Karpas-422 (cell line): ENCODE measurements at places on chromosomes 13 and 19. TPM values are rescaled to one million over a fixed set of nuclear protein-coding genes. Genes with fewer than 3 reads are reported as not detected.

ZNF709 gene
- total RNA-seq: 5.7 and 10.1 TPM in 2 replicates

DNA sequence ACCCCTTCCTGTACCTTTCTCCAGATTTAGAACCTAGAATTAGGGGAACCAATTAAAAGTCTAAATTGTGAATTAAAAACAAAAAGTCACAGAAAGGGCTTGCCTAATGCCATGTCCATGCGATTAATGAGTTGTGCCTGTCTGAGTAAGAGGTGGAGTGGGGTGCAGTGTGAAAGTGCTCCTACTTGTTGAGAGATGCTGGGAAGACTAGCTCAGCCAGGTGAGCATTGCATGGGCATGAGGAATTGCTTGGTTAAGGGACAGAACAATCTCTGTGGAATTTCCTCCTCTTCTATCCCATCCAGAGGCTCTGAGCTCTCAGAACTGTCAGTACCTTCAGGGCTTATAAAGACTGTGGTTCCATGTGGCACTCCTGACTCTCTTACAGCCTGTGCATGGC is 159.0 kb upstream of the UBL3 start:
- H3K27ac ChIP-seq: no peak overlapping the region
- no peak overlapping the region for H3K4me3 ChIP-seq
- H3K36me3 ChIP-seq: no peaks in the 10 kb centered on the region
- no peaks in the 10 kb centered on the region for H3K4me1 ChIP-seq

DNA sequence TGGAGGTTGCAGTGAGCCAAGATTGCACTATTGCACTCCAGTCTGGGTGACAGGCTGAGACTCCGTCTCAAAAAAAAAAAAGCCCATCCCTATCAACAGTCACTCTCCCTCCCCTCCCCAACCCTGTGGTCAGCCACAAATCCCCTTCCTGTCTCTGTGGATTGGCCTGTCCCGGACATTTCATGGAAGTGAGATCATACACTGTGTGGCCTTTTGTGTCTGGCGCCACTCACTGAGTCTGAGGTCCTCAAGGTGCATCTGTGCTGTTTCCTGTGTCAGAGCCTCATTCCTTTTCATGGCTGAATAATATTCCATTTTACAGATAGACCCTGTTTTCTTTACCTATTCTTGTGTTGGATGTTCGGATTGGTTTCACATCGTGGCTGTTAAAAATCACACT is 149.5 kb downstream of the PTPRS start:
- H3K36me3 ChIP-seq: no peaks in the 10 kb centered on the region
- H3K27me3 ChIP-seq: no peaks in the 10 kb centered on the region
- DNase-seq: no peak

GRCh38 chr19:9032136-9032631 is 22.0 kb upstream of the MUC16 start:
- H3K27me3 ChIP-seq: no peaks in the 10 kb centered on the region
- H3K4me3 ChIP-seq: no peak overlapping the region
- no peaks in the 10 kb centered on the region for H3K36me3 ChIP-seq
- no peaks in the 10 kb centered on the region for H3K4me1 ChIP-seq
- DNase-seq: no peak
- no peak overlapping the region for H3K27ac ChIP-seq

CHAMP1 gene
- 22.5 and 35.2 TPM in 2 replicates for total RNA-seq

IGFL2 gene
- not detected in 2 replicates for total RNA-seq

C3 gene
- total RNA-seq: not detected in 2 replicates

CDADC1 gene
- 4.7 and 19.3 TPM in 2 replicates for total RNA-seq

GRCh38 chr13:77740931-77741596 is 43.6 kb downstream of the SLAIN1 start:
- H3K4me3 ChIP-seq: no peak overlapping the region
- H3K4me1 ChIP-seq: no peaks in the 10 kb centered on the region
- no peaks in the 10 kb centered on the region for H3K36me3 ChIP-seq
- H3K27ac ChIP-seq: no peak overlapping the region
- no peak for DNase-seq

- no peaks in the 10 kb centered on the region for H3K4me1 ChIP-seq
- DNase-seq: no peak
- H3K4me3 ChIP-seq: no peak overlapping the region
- H3K27me3 ChIP-seq: no peaks in the 10 kb centered on the region
These were observed 75.0 kb downstream of the DHRS12 start for GRCh38 chr13:51728972-51729371.

DNA sequence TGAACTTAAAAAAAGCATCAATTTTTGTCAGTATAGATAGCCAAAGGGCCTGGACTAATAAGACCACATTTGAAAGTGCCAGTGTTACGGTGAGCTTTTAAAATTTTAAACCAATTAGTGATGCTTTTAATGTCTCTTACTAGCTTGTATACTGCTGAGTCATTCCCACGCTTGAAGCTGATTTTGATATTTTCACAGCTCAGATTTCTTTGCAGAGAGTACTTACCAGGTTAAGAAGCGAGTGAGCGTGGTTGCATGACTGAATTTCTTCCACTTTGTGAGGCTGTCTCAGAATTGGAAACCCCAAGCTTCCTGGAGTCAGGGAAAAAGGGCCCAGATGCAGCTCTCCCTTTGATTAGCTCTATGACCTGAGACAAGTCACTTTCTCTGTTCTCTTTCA is 74.5 kb upstream of the NBEA start:
- no peak for DNase-seq
- H3K4me1 ChIP-seq: no peaks in the 10 kb centered on the region
- no peaks in the 10 kb centered on the region for H3K27me3 ChIP-seq
- no peak overlapping the region for H3K27ac ChIP-seq
- H3K4me3 ChIP-seq: no peak overlapping the region

DNA sequence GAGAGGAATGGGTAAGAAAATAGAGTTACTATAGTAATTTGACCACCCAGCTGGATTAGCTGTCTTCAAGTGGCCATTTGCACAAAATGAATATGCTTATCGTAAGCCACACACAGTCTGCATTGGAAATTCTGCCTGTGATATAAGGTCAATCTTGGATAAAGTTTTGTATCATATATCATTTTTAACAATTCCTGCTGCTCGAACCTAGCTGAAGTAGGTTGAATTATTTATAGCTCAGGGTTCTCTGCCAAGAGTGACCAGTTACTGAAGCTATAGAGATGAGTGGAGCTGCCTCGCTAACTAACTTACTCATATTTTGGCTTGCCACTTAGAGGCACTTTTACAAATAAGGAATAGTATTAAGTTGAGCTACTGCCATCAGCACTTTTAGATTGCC is 220.9 kb downstream of the RGCC start:
- H3K27ac ChIP-seq: no peak overlapping the region
- DNase-seq: no peak
- no peaks in the 10 kb centered on the region for H3K27me3 ChIP-seq
- H3K4me1 ChIP-seq: peaks cover 10% of the 10 kb centered on the region
- no peak overlapping the region for H3K4me3 ChIP-seq
